ENCODE measurements at places on chromosomes 11 and 22. TPM values are rescaled to one million over a fixed set of nuclear protein-coding genes. Genes with fewer than 3 reads are reported as not detected.

GRCh38 chr11:71115770-71116692 is 136.3 kb downstream of the SHANK2 start:
- DNase-seq, result no peak

XKR3 gene
- not detected for total RNA-seq

PRODH gene
- total RNA-seq, result 1.0 TPM

CD151 gene
- total RNA-seq, result 728 TPM

MUC6 gene
- not detected for total RNA-seq

Data from glomerular endothelial cell (primary cell).